ENCODE measurements at places on chromosomes 16 and 17.

GRCh38 chr17:44578947-44579346 lies 21.7 kb downstream of the FZD2 start:
- DNase-seq = no peak

DNA sequence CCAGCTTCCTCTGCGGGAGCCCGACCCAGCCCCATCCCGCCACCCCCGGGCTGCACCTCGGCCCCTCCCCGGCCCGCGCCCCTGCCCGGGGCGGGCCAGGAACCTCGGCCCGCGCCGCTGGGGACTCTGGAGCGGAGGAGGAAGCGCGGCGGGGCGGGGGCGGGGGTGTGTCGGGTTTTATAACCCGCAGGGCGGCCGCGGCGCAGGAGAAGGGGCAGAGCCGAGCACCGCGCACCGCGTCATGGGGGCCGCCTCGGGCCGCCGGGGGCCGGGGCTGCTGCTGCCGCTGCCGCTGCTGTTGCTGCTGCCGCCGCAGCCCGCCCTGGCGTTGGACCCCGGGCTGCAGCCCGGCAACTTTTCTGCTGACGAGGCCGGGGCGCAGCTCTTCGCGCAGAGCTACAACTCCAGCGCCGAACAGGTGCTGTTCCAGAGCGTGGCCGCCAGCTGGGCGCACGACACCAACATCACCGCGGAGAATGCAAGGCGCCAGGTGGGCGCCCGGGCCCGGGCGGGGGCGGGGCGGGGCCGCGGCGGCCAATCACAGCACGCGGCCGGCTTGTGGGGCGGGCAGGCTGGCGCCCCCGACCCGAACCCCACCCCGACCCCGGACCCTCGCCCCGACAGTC lies at the start of gene ACE:
Gene ACE, plus strand, starts transcription at position 208 of the 626 bp plus-strand sequence. Its CDS starts 34 bp downstream, at position 242.
- peak; percentile 56 for DNase-seq

DNA sequence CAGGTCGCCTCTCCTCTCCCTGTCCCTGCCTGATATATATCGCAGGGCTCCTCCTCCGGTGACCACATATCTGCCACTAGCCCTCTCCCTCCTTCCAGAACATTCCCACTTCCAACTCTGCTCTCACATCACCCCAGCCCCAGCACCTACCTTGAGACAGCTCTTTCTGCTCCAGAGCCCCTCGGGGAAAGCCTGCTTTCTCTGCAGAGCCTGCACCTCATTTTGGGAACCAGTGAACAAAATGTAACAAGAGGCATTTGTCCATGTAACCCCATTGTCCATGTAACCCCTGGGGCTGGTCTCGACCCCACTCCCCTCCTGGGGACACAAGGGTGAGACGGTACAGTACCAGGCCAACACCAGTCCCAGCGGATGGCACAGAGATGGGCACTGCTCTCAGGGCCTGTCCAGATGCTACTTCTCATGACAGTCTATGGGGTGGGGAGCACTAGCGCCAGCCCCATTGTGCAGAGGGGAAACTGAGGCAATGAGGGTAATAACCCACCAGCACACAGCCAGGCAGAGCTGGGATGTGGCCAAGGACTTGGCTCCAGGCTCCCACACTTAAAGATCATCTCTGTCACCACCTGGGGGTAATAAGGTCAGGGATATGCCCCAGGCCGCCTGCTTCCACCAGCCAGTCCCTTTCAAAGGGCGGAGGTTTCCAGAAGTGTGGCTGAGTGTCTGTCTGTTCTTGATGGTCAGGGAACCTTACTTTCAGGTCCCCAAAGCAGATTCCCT lies 42.9 kb downstream of the TBC1D16 start:
- DNase-seq = no peak

GRCh38 chr16:51151961-51152663 lies 1.0 kb upstream of the SALL1 start:
- no peak for DNase-seq

- DNase-seq = no peak
These were observed 26.9 kb upstream of the CLEC18A start for GRCh38 chr16:69924041-69924775.

GRCh38 chr17:44988044-44988942 lies 20.2 kb upstream of the C1QL1 start:
- DNase-seq = no peak

GRCh38 chr17:57560319-57560705 lies 184.8 kb downstream of the CCDC182 start:
- no peak for DNase-seq

GRCh38 chr16:68335175-68335574 lies 24.4 kb downstream of the PRMT7 start:
- DNase-seq = no peak

GRCh38 chr17:29250666-29251065 lies 4.0 kb downstream of the CRYBA1 start:
- no peak for DNase-seq

DNA sequence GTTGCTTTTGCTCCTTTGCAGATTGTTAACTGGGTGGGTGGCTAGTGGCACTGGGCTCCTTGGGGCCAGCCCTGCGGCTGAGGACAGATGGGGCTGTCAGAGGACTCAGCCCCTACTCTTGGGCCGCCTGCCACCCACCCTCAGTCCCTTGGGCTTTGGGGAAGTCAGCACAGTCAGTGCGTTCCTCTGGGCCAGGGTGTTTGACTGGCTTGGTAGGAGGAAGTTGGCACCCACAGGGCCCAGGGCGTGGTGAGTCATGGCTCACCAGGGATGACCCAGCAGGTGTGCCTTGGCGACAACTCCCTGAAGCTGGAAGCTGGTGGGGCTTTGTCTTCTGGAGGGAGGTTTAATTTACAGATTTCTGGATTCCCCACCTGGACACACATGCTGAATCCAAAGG lies 32.4 kb downstream of the HAPSTR1 start:
- DNase-seq = no peak

DNA sequence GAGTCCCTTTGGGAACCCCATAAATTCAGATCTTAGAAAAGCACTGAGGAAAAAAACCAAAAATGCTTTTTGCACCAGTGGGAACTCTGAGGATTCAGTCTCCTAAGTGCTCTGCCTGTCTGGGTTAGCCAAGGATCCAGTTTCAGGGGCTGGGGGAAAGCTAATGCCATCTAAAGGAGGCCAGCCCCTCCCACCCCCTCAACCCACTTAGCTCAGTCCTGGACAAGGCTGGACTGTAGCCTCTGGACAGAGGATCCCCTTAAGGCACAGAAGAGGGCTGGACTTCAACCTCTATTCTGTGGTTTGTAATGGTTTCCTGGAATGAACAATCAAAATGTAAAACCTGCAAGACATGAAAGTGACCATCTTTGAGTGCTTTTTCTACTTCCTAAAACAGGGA lies 356.1 kb upstream of the ZFHX3 start:
- DNase-seq = no peak

DNA sequence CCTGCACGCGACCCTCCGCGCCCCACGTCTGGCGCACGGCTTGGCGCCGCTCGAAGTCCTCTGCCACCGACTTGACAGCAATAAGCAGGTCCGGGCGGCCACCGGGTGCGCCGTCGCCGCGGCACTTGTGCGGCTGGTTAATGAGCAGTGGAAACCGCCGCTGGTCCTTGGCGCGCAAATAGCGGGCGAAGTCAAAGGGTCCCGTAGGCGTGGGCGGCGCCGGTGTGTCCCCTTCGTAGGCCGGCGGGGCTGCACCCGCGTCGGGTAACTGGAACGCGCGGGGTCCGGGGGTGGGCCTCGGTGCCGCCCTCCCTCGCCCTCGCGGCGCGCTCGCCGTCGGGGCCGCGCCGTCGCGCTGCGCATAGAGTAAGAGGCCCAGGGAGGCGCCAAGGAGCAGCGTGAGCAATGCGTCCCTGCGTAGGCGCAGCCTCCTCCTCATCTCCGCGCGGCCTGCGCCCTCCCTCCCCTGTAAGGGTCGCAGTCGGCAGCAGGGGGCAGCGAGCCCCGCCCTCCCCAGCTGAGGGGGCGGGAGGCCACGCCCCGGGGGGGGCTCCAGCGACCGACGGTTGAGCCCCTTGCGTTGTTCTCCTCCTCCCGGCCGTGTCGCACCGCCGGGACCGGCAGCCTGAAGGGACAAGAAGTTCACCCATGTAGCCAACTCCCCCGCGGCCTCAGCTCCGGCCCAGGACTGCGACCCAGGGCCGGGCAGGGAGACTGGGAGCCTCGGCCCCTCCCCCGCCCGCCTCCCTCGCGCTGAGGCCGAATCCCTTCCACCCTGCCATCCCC lies 558 bp downstream of the B3GNT9 start:
- DNase-seq = no peak

GRCh38 chr17:42669977-42670788 lies 6.6 kb downstream of the PLEKHH3 start:
- peak; percentile 65 for DNase-seq

GRCh38 chr17:60293580-60294335 lies 98.2 kb downstream of the USP32 start:
- no peak for DNase-seq

GRCh38 chr17:61150686-61151299 lies 248.8 kb upstream of the TBX2 start:
- DNase-seq = no peak

DNA sequence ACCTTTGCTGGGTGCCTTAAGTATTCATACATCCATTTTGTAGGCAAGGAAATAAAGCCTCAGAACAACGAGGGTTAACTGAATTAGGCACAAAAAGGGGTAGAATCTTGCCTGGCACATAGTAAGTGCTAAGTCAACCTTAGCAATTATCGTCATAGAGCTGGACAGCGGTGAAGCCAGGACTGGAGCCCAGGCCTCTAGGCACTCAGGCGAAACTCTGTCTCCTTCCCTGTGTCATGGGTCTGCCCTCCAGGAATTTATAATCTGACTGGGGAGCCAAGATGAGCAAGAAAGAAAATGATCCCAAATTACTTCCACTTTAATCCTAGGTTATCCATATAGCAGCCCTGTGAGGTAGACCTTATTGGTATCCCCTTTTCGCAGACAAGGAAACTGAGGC lies 61.4 kb downstream of the KATNIP start:
- no peak for DNase-seq

- no peak for DNase-seq
These were observed 43.7 kb upstream of the GOSR1 start for GRCh38 chr17:30433514-30433913.

- DNase-seq = peak; percentile 75
These were observed 985 bp upstream of the SLFN12 start for GRCh38 chr17:35433075-35433894.

DNA sequence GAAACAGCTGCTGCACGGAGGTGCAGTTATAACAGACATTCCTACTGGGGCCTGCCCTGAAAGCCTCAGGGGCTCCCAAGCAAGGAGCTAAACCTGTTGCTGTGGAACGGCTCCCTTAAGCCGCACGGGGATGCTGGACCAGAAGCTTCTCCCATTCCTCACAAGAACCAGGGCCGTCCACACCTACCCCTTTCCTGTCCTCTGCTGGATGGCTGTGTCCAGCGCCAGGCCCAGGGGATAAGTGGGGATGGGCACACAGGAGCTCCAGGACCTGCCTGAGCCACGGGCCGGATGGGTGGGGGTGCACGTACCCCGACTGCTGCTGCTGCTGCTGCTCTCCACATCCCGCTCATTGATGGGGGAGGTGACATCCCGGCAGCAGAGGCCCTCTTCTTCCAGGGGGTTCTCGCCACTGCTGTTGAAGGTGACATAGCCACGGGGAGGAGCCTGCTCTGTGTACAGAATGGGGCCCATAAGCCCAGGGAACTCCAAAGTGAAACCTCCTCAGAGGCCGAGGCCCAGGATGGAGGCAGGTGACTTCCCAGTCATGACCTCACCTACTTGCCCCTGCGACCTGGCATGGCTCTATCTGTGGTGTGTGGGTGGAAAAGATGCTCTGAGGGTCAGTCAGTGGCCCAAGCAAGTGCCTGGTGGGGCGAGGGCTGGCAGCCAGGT lies 8.6 kb downstream of the NUDT16L1 start:
- DNase-seq = no peak

DNA sequence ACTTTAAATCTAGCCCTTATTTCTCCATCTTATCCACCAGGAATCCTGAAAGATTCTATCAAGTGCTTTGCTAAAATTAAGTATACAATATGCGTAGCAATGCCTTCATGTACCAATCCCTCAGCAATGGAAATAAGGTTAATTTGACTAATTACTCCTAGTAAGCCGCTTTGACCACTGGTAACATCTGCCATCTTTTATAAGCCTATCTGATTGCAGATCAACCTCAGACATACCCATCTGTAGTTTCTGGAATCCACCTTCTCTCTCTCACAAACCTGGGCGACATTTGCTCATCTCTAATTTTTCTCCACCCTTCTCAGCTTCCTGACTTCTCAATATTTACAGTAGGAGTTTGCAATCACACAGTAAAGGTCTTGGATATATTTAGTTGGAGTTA lies 138.8 kb upstream of the CRHR1 start:
- no peak for DNase-seq

DNA sequence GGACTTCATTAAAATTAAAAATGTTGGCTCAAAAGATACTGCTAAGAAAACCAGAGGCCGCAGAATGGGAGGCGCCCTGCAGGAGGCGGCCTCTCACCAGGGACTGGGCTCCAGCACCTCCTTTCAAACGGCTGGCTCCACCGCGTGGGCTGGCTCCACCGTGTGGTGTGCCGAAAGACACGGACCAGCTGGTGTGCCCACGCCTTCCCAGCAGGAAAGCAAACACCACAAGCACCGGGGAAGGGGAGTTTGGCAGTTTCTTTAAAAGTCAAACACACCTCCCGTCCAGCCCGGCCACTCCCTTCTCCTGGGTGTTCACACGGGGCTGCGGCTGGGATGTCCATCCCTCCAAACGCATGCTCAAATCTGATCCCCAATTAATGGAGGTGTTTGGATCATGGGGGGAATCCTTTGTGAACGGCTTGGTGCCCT lies 13.9 kb downstream of the HAGH start:
- DNase-seq = no peak
